ENCODE measurements at places on chromosomes 11 and 22. TPM values are rescaled to one million over a fixed set of nuclear protein-coding genes. Genes with fewer than 3 reads are reported as not detected.

The ACAT1 gene
- total RNA-seq: 57.1 TPM

The MMP11 gene
- total RNA-seq: 0.41 TPM

The MACROD1 gene
- 12.3 TPM for total RNA-seq

The CSF2RB gene
- total RNA-seq: 8.9 TPM

DNA sequence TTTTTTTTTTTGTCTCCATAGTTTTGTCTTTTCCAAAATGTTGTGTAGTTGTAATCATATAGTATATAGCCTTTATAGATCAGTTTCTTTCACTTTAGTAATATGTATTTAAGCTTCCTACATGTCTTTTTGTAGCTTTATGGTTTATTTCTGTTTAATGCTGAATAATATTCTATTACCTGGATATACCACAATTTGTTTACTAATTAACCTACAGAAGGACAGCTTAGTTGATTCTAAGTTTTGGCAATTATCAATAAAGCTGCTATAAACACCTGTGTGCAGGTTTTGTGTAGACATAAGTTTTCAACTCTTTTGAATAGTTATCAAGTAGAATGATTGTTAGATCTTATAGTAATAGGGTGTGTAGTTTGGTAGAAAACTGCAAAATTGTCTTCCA, 130.3 kb upstream of the CARD18 start:
- no peaks in the 10 kb centered on the region for H3K4me1 ChIP-seq
- H3K27ac ChIP-seq: no peak overlapping the region
- no peak for DNase-seq
- H3K4me3 ChIP-seq: no peak overlapping the region
- no peaks in the 10 kb centered on the region for H3K36me3 ChIP-seq

DNA sequence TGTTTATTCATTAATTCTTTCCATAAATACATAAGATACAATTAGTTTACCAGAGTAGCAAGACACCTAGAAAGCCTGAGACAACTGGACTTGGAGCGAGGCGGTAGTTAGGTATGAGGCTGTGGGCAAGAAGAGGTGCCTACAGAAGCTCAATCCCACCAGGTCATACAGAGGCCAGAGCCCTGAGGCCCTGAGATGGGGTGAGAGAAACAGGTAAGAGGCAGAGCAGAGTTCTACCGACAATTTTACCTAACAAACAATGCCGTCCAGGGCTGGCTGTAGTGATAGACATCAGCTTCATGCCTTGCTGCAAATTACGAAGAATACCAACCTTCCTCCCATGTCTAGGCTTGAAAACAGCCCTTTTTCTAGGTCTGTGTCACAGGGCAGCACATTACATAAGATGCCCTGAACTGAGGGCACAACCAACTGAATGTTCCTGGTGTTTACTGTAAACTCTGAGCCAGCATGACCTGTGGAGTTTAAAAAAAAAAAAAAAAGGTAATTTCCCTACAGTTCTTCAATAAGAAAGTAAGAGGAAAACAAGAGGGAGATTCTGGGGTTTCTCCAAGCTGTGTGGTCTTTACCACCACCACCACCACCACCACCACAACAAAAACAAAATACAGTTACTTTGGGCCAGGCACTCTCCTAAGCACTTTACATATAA, 105.8 kb downstream of the GAB2 start:
- no peak for DNase-seq
- no peaks in the 10 kb centered on the region for H3K27me3 ChIP-seq
- peaks cover 46% of the 10 kb centered on the region for H3K4me1 ChIP-seq
- no peaks in the 10 kb centered on the region for H3K36me3 ChIP-seq

DNA sequence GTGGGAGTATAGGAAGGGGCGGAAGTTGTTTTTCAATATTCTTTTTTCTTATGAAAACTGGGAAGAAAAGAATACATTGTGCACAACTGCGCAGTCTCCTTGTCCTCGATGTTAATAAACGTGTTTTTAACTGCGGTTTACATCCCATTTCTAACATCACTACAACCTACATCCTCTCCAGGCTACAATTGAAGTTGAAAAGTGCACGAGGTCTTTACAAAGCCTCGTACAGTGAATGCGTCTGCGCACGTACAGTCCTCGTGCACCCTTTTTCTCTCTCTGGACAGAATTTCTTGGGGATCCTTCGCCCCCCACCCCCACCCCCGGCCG, 102.4 kb downstream of the WT1 start:
- no peaks in the 10 kb centered on the region for H3K36me3 ChIP-seq
- peaks cover 1% of the 10 kb centered on the region for H3K27me3 ChIP-seq
- DNase-seq: no peak
- H3K27ac ChIP-seq: no peak overlapping the region
- H3K4me3 ChIP-seq: no peak overlapping the region

DNA sequence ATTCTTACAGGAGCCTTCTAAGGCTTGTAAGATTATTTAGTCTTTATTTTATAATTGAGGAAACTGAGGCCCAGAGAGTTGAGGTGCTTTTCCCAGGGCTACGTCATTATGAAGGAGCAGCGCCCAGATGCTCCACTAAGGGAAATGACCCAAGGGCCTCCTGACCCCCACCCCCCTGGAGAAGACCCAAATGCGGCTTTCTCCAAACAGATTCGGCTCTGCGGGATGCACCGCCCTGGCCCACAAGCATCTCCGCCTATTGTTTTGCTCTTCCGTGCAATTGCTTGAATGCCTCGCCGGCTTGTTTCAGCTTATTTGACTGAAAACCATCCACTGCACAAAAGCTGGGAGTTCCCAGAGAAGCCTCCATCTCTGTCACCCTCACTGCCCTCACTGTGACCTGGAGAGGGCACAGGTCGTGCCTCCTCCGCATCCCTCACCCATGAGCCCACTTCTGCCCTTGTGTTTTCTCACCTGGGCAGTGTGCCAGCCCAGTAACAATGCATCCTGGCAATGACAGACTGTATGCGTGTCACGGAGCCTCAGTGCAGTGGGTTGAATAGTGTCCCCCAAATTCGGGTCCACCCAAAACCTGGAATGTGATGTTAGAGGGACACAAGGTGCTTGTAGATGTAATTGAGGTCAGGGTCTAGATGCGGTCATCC, 790.2 kb downstream of the TBC1D22A start:
- no peaks in the 10 kb centered on the region for H3K4me1 ChIP-seq
- no peak overlapping the region for H3K4me3 ChIP-seq
- H3K27ac ChIP-seq: no peak overlapping the region
